ENCODE measurements at places on chromosomes 7 and 10.

GRCh38 chr7:36071605-36072004 is 81.4 kb upstream of the EEPD1 start:
- DNase-seq, result no peak

GRCh38 chr10:116183733-116184511 is 89.1 kb downstream of the GFRA1 start:
- no peak for DNase-seq

DNA sequence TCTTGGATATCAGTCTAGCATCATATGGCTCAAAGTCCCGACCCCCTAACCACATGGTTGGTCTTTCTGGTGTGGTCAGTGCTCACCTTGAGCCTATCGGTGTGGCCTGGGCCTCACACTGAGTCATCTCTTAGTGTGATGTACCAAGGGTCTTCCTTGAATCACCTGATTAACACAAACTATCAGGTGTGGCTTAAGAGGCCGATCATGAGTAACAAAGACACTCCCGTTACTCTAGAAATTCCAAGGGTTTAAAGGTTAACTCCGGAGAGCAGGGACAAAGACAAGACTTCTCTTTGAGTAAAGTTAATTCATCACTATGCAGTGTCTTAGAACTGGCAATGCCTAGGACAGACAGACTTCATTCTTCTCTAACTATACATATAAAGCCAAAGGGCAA is 52.3 kb upstream of the ARMC3 start:
- no peak for DNase-seq

GRCh38 chr7:37440738-37441385 is 7.8 kb downstream of the ELMO1 start:
- no peak for DNase-seq

GRCh38 chr10:35206274-35206673 is 79.6 kb downstream of the CREM start:
- no peak for DNase-seq

- DNase-seq, result no peak
Observed at GRCh38 chr7:106592282-106593027, 68.5 kb downstream of the CCDC71L start.

- DNase-seq, result no peak
Observed at GRCh38 chr7:98879979-98880315, 1.6 kb downstream of the TRRAP start.

- no peak for DNase-seq
Observed at GRCh38 chr10:132320654-132321469, 11.1 kb upstream of the LRRC27 start.

GRCh38 chr7:23017309-23017708 is 3.4 kb upstream of the HYCC1 start:
- no peak for DNase-seq

- DNase-seq, result peak; percentile 20
Observed at GRCh38 chr7:142384493-142384922, 126.7 kb upstream of the PRSS58 start.

GRCh38 chr7:22726345-22726906 is 574 bp upstream of the IL6 start:
- DNase-seq, result no peak

DNA sequence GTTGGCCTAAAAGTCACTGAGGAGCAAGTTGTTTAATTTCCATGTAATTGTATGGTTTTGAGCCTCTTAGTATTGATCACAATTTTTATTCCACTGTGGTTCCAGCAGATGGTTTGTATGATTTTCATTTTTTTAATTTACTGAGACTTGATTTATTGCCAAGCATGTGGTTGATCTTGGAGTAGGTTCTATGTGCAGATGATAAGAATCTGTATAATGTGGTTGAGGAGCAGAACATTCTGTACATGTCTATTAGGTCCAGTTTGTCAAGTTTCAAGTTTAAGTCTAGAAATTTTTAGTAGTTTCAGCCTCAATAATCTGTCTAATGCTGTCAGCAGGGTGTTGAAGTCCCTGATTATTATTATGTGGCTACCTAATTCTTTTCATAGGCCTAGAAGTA is 22.7 kb upstream of the ZWINT start:
- no peak for DNase-seq

DNA sequence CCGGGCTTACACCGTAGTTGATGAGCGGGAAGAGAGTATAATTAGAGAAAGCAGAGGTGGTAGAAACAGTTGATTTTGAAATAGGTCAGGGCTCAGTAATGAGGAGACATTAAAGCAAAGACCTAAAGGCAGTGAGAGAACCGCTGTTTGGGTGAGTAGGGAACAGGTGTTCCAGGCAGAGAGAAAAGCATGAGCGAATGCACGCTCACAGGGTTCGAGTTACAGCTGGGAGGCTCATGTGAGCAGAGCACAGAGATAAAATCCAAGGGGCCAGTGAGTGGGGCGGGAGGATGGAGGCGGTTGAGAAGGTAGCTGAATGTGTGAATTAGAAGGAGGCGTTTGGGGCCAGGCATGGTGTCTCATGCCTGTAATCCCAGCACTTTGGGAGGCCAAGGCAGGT is 39.9 kb downstream of the APBB1IP start:
- no peak for DNase-seq

DNA sequence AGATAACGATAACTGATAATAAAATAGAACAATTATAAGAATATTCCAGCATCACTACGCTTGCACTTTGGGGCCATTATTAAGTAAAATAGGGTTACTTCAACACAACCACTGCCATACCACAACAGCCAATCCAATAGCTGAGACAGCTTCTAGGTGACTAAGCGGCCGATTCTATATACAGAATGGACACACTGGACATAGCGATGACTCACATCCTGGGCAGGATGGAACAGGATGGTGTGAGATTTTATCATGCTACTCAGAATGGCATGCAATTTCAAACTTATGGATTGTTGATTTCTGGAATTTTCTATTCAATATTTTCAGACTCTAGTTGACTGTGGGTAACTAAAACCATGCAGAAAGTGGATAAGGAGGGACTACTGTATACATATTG is 920.9 kb downstream of the LRMDA start:
- no peak for DNase-seq

DNA sequence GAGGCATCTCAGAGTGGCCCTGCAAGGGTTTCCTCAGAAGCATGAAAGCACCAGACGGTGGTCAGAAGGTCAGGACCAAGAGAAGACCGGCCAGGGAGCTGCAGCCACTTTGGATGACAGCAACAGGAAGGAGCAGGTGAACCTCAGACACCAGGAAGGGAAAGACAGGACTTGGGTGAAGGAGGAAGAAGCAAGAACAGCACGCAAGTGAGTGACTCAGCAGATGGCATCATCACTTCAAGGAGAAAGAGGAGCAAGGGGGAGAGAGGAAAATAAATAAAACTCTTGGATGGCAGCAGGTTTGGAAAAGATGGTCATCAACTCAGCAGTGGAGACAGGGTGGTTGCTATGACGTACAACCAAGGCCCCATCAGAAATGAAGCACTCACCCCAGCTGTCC is 31.6 kb downstream of the NCAPG2 start:
- no peak for DNase-seq

DNA sequence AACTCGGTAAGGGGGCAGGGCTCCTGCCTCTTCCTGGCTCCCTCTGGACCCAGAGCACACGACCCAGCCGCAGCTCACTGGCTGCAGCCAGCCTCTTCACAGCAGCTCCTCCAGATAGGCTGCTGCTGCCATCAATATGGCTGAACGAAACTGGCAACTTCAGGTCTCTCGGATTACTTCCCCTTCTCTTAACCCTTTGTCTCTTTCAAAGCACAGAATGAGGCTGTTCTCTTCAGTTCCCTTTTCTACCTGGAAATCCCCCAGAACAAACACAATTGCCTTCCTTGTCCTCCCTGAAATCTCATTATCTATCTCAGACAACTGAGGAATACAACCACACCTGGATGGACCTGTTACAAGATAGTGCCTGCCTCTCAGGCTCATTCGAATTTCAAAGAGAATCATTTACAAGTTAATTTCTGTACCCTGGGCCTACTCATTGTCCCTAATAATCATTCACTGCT is 193.4 kb upstream of the MBL2 start:
- no peak for DNase-seq

DNA sequence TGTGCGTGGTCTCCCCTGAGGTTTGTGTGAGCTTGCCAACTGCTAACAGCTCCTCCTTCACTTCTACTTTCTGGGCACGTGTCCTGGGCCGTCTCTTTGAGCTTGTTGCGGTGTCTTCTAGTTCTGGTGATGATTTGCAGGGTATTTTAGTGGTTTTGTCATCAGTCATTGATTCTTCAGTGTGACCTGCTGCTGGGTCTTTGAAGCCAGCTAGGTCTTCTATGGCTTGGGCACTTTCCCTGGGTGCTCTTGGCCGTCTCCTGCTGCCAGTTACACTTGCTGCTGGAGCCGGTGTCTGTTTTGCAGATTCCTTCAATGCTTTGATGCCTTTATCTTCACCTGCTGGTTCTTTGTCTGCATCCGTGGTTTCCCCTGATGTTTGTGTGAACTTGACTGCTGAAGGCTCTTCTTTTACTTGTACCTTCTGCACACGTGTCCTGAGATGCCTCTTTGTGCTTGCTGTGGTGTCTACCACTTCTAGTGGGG is 23.0 kb downstream of the MKI67 start:
- no peak for DNase-seq

DNA sequence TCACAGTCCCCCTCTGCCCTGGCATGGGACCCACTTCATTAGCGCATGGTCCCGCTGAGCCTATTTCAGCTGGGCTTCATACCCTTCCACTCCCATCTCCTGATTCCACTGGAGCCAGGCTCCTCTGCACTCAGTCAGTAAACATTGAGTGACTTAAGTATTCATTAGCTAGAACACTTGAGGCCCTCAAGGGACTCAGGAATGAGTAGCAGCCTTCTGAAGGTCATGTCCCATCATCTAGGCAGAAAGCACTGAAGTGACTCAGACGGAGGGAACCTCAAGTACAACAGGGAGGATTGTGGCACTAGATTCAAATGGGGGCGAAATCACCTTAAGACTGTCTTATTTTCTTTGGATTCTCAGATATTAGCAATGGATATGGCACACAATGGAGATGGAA is 186.6 kb upstream of the INHBA start:
- DNase-seq, result no peak

GRCh38 chr10:23324351-23324750 is 20.2 kb downstream of the C10orf67 start:
- DNase-seq, result no peak

- no peak for DNase-seq
Observed at GRCh38 chr10:78815702-78816334, 252.9 kb upstream of the ZMIZ1 start.

DNA sequence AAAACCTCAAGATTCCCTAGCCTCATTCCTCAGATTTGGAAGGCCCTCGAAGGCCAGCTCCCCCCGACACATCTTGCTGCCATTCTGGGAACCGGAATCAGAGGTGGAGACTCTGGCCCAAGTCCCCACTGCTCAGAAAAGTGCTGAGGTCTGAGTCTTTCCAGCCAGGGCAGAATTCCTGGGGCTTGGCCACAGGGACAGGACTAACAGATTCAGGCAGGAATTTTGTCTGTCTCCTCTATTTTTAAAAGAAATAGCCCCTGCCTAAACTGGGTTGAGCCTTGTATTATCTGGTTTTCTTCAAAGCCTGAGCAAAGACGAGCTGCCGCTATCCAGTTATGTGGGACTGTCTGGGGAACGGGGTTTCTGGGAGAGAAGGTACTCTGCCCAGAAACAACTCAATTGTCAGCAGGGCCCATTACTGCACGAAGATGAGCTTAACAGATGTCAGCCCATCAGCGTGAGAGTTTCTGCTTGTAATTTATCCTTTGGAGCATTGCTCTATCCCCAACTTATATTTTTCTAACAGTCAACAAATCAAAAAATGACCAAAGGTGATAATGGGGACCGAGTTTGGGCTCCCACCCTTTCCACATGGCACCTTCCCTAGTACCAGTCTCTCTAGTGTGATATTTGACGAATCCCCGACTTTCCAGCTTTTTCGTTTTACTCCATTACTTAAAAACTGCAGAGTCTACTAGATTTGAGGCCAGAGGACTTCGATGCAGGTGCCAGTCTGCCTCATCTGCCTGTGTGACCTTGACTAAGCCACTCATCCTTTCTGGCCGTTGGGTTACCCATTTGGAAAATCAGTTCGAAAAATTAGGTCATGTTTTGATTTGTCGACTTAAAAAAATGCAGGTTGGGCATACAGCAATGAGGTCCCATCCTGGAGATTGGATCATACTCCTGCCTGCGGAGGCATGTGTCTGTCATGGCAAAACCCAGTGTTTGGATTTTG is 110.9 kb downstream of the WDR11 start:
- no peak for DNase-seq

DNA sequence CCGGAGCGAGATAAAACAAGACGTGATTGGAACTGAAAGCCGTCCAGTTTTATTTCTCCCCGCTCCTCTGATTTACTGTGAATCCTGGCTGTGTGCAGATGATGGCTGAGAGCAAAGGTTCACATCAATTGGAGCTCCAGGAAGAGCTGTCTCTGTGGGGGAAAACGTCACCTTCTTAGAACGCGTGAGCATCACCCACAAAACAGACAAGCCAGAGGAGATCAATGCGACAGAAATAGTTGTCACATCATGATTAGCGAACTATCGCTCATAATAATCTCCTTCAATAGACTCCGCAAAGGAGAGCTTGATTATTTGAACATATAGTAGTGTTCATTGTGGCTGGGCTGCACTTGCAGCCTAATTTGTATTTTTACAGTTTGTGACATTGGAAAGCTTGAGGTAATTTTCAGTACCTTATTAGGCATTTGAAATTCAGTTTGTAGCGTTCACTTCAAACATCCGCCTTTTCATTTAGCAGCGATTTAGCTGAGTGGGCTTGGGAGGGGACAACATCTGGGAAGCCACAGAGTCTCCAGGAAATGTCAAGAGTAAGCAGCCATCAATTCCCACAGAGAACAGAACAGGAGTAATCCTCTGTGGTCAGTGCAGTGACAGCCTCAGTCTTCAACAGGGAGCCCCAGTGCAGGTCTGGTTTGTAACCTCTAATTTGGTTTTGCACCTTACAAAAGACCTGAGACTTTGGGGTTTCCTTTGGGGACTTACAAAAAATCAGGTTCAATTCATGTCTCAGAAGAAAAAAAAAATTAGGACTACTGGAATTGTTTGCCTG is 276.8 kb upstream of the PFKP start:
- no peak for DNase-seq

GRCh38 chr10:108039821-108040584 is 875.5 kb upstream of the SORCS1 start:
- no peak for DNase-seq

- no peak for DNase-seq
Observed at GRCh38 chr10:133019651-133020050, 68.1 kb upstream of the ADGRA1 start.

GRCh38 chr10:128485701-128486235 is 359.5 kb upstream of the MKI67 start:
- DNase-seq, result no peak

- DNase-seq, result no peak
Observed at GRCh38 chr10:61701706-61702105, 39.0 kb downstream of the CABCOCO1 start.

- no peak for DNase-seq
Observed at GRCh38 chr7:8147760-8148463, 114.1 kb downstream of the ICA1 start.
